ENCODE measurements at places on chromosomes 11 and 22. TPM values are rescaled to one million over a fixed set of nuclear protein-coding genes. Genes with fewer than 3 reads are reported as not detected.

DNA sequence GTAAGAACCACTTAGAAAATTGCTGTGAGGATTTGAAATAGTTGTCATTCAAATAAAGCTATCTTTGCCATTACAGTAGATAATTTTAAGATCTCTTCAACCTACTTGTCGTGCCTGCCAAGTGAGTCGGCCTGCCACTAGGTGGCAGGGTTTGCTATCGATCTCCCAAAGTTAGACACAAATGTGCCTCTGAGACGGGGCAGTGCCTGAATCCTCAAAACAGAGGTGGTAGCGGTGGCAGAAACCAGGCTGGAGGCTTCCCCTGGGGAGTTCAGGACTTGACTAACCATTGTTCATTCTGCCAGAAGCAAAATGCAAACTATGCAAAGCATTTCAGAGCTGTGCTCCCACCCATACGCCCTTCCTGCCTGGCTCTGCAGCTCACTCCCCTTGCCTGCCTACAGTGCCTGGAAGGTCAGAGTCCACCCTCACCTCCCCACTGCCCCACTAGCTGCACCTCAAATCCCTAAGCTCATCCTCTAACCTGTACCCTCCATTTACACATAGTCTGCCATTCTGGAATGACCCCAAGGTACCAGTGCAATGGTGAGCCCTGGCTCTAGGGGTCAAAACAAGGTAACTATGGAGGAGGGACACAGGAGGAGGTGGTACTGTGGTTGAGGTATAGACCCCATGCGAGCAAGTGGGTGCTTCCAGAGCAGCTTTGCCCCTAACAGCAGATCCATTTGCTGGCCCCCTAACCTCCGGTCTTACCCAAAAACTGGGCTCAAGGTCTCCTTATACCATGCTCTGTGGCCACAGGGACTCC is 82.1 kb downstream of the C11orf58 start:
- peak; percentile 79 for DNase-seq

GRCh38 chr22:33654173-33654895 is 265.9 kb downstream of the LARGE1 start:
- no peak for DNase-seq

DNA sequence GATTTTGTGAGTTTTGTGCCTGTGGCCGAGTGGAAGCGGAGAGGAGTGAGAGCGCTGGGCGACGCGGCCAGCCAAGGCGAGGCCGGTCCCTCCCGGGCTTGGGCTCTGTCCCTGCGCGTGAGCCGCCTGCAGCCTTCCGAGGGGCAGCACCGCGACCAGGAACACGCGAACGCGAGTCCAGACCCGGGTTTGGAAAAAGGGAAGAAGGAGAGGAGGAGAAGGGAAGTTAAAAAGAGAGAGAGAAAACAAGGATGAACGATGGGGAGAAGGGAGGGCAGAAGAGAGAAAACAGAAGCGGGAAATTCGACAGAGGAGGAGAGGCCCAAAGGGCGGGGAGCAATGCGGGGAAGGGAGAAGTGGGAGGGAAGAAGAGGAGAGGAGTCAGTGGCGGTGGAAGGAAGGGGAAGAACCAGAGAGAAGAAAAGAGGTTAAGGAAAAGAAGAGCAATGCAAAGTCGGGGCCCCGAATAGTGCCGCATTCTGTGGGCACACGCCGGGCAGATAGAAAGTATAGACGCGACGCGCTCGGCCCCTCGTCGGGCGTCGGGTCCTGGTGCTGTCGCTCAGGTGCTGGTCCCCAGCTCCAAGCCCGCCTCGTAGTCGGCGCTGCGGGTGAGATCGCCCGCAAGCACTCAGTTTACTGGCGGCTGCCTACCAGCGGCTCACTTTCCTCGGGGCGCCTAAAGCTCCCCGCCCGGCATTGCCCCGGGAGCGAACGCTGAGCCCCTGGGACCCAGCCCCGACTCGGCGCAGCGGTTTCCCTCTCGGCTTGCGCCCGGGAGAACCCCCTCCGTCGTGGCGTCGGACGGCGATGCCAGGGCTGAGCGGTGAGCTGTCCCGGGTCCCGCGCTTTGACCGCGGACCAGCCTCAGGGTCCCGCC is 2.8 kb upstream of the BARX2 start:
- no peak for DNase-seq

CCDC116 gene
- 0.11 TPM for total RNA-seq

- peak; percentile 6 for DNase-seq
These were observed 92.2 kb downstream of the PHF21B start for GRCh38 chr22:44917372-44918165.

GRCh38 chr11:57978686-57979531 is 44.8 kb upstream of the OR9Q1 start:
- DNase-seq, result no peak

- no peak for DNase-seq
These were observed 22.1 kb downstream of the ASCL2 start for GRCh38 chr11:2248242-2248641.

GRCh38 chr11:27209562-27210005 is 153.4 kb downstream of the CCDC34 start:
- peak; percentile 48 for DNase-seq

- no peak for DNase-seq
These were observed 17.9 kb upstream of the MUC6 start for GRCh38 chr11:1054143-1055108.

CLTCL1 gene
- total RNA-seq, result 9.4 TPM

DNA sequence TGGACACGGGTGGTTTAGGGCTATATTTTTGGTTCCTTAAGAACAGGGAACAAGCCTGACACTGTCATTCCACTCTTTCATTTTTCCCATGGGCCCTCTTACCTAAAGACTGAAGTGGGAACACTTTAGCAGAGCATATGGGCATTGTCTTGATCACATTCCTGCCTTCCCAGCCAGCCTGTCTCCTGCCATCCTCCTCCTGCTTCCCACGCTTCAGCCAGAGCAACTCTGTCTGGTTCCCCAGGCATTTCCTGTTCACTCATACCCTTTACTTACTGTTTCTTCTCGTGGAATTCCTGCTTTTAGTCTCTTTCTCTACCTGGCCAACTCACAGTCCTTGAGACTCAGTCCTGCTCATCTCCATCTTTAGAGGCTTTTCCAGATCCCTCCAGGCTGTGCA is 22.8 kb downstream of the MRPL16 start:
- no peak for DNase-seq

MS4A6E gene
- total RNA-seq, result not detected

DNA sequence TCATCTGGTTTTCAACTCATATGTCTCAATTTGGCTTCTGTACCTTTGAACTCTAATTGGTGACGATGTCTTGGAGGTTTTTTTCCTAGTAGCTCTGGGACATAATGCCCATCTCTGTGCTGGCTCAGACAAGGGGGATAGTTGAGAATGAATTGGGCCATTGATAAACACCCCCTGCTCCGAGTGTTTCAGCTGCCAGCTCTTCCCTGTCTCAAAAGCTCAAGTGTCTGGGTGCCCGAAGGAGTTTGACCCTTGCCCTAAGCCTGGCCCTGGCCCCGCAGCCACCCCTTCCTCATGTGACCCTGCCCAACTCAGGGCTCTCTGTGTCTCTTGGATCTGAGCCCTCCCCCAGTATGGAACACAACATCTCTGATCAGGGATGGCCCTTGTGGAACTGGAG is 3.0 kb downstream of the INSC start:
- no peak for DNase-seq

OR52D1 gene
- not detected for total RNA-seq

DCDC1 gene
- total RNA-seq, result not detected

CRYBA4 gene
- not detected for total RNA-seq

- DNase-seq, result no peak
These were observed 10.2 kb upstream of the MS4A12 start for GRCh38 chr11:60482361-60482760.
